ENCODE measurements at places on chromosomes 5 and 9. TPM values are rescaled to one million over a fixed set of nuclear protein-coding genes. Genes with fewer than 3 reads are reported as not detected.
A peak's percentile ranks its signal among the peaks of the same experiment; 100 is the strongest.

DNA sequence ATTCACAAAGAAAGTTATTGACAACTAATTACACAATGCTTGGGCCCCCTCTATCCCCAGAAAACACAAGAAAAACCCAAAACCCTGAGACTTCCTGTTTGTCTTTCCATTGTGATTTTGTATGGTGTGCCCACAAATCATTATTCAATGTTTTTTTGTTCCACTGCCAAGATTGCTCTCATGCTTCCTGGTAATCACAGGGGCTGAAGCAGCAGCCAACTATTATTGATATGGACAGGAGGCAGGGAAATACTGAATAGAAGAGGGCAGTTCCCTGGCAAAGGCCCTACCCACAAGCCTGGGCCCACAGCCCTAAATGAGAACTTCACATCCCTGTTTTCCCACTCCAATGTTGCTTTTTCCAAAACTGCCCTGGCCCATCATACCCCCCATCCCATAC lies 21.5 kb upstream of the RFK start:
- DNase-seq, result no peak

DNA sequence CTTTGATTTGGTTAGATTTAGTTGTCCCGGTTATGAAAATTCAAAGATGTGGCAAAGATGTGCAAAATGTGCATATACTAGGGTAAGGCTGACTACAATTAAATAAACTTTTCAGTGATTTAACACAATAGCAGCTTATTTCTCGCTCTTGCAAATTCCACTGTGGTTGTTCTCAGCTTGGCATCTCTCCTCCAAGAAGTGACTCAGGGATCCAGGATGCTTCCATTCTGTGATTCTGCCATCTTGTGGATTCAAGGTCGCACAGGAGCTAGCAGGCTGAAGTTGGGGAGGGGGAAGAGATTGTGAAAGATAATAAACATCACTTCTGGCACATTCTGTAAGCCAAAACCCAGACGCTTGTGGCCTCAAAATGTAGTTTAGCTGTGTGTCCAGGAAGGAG lies 60.1 kb upstream of the TGFBR1 start:
- no peak for DNase-seq

DNA sequence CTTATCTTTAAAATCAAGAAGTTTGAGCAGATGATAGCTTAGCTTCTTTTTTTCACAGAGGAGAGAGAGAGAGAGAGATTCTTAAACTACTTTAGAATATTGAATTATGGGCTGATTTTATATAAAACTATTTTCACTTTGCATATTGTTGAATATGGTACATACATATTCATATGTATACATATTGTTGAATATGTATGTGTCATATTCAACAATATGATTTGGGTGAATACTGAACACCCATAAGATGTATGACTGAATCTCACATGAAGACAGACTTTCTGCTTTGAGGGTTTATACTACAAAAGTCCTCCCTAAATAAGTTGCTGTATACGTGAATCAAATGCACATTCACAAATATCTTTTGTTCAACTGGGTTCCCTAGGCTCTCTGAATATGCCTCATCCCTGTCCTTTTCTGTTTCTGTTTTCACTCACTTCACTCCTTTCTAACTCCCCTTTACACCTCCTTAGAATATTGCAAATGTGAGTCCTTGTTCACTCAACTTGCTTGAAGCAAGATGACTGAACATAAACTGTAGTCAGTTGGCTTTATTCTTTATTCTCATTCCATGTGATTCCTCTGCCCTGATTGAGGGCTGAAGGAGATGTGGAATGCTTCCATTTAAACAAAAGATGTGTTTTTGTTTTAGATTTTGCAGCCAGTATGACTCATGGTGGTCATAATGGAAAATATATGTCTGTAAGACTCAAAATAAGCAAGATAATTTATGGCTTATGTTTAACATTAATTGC lies 225.4 kb upstream of the DAB2 start:
- no peak for DNase-seq

DNA sequence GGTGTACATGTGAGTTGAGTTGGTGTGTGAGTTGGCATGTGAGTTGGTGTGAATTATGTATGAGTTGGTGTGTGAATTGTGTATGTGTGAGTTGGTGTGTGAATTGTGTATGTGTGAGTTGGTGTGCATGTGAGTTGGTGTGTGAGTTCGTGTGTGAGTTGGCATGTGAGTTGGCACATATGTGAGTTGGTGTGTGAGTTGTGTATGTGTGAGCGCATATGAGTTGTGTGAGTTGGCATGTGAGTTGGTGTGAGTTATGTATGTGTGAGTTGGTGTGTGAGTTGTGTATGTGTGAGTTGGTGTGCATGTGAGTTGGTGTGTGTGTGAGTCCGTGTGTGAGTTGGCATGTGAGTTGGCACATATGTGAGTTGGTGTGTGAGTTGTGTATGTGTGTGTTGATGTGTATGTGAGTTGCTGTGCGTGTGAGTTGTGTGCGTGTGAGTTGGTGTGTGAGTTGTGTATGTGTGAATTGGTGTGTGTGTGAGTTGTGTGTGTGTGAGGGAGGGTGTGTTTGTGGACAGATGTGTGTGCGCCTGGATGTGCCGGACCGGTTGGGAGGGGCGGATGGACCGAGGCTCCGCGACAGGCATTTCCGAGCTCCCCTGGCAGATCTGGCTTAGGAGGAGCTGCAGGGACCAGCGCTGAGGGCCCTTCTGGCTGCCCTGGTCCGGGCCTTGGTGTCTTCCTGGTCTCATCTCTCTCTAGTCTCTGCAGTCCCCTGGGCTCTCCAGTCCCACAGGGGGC lies 162.5 kb upstream of the IER5L start:
- DNase-seq, result no peak

DNA sequence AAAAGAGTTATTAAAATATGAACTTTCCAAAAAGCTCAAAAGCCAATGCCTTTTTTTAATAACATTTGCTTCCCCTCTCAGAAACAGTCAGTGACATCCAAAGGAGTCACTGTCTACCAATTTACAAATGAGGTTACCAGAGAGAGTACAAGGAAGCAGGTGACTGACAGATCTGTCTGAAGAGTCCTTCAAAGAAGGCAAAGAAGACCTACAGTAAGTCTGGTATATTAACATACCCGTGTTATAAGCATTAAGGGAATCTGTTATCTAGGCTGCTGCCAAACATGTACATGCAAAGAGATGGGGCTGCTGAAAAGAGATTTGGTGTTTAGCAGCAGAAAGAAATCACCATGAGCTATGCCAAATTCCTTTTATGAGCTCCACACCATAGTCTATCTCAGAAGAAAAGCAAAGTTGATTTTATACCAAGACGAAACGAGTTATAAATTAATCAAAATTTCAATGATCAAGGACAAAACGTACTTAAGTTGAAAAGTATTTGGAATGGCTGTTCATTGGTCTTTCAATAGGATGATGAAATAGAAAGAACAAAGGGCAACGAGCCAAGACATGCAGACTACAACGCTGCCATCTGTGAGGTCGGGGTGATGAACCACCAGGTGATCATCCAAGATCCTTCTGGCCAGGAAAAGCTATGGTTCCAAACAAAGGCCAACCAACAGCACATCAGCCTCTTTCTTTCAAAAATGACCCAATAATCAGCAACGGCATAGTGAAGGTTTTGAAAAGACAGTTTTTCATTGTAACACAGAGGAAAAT lies 8.1 kb downstream of the PRELID2 start:
- no peak for DNase-seq

DNA sequence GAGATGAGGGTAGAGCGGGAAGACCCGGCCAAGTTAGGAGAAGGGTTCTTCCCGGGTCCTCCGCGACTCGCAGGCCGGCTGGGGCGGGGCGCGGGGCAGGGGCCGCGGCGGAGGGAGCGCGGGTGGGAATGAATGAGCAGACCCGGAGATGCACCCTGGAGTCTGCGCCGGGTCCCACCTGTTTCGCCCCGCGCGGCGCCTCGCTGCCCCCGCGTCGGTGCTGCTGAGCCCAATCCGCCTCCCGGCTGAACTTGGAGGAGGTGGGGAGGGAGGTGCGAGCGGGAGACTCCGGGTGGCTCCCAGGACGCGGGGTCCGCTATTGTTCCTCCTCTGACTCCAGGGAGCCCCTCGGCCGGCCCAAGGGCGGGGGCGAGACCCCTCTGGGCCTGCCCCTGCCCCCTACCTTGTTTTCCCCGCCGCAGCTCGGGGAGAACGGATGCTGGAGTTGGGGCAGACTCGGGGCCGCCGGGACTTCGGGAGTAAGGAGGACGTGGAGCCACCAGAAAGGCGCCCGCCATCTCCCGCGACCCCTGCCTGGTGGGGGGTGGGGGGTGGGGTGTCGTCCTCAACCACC lies 659 bp downstream of the RAI14 start:
- DNase-seq, result peak; percentile 70

Gene FOXD4L6
- 0.14 TPM for total RNA-seq

Gene FER
- total RNA-seq, result 26.3 TPM

Gene TTC1
- total RNA-seq, result 43.1 TPM

Gene CNTFR
- total RNA-seq, result 3.5 TPM
